ENCODE measurements at places on chromosomes 3 and 15.
A peak's percentile ranks its signal among the peaks of the same experiment; 100 is the strongest.

GRCh38 chr3:190183121-190183520, 62.4 kb upstream of the P3H2 start:
- no peaks in the 10 kb centered on the region for H3K4me1 ChIP-seq
- H3K27ac ChIP-seq, result no peak overlapping the region
- DNase-seq, result no peak
- no peaks in the 10 kb centered on the region for H3K27me3 ChIP-seq
- H3K36me3 ChIP-seq, result no peaks in the 10 kb centered on the region

DNA sequence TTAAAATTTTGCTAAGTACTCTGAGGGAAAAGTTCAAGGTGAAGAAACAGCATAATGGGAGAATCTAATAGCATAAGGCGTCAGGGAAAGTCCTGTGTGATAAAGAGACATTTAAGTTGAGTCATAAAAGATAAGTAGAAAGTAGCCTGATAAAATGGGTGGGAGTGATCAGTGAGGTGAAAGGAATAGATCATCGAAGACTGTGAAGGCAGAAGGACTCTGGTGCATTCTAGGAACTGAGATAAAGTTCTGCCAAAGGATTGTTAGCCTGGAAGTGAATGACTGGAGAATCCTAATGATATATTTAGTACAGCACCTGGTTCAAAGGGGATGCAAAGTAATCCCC, 149.9 kb downstream of the CFAP20DC start:
- H3K36me3 ChIP-seq, result no peaks in the 10 kb centered on the region
- no peaks in the 10 kb centered on the region for H3K4me1 ChIP-seq
- no peaks in the 10 kb centered on the region for H3K27me3 ChIP-seq
- no peak for DNase-seq
- no peak overlapping the region for H3K4me3 ChIP-seq
- no peak overlapping the region for H3K27ac ChIP-seq

- H3K27ac ChIP-seq, result no peak overlapping the region
- no peaks in the 10 kb centered on the region for H3K4me1 ChIP-seq
- DNase-seq, result no peak
- no peaks in the 10 kb centered on the region for H3K27me3 ChIP-seq
Observed at GRCh38 chr3:103705641-103706040, 1270.8 kb downstream of the ZPLD1 start.

DNA sequence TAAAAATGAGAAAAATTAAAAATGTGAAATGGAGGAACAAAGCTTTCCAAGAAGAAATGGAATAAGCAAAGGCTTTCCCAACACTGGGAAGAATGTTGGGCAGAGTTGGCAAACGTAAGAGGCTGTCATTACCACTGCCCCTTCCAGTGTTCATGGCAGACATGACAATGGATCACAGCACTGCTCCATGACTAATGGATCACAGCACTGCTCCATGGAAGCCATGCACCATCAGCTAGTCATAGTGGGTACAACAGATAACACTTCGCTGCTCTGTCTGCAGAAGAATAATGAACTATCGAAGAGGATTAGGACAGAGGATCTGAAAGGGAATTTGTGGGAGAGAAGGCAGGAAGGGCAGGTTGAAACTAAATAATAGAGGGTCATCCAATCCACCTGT, 5.0 kb downstream of the CAV3 start:
- H3K27ac ChIP-seq, result no peak overlapping the region
- no peak overlapping the region for H3K4me3 ChIP-seq
- no peaks in the 10 kb centered on the region for H3K4me1 ChIP-seq
- H3K27me3 ChIP-seq, result no peaks in the 10 kb centered on the region
- no peak for DNase-seq

DNA sequence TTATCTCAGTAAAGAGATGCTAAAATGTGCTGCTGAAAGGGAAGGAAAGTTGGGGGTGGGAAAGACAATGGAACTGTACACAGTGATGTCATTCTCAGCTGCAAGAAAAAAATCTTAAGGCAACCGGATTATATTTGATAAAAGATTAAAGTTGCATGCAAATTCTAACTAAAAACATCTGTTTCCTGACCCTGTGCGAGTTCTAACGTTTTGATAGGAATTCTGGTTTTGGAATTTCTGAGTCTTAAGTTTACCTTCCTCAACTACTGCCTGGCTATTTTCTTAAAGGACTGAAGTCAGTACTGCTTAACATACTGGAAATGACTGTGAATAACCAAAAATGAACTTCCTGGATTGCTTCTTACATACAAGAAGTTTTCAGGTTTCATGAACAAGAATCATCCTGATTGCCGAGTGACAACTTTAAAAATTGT, 115.5 kb downstream of the SLC25A26 start:
- H3K4me3 ChIP-seq, result no peak overlapping the region
- no peak overlapping the region for H3K27ac ChIP-seq
- H3K27me3 ChIP-seq, result no peaks in the 10 kb centered on the region
- no peaks in the 10 kb centered on the region for H3K4me1 ChIP-seq
- no peaks in the 10 kb centered on the region for H3K36me3 ChIP-seq

DNA sequence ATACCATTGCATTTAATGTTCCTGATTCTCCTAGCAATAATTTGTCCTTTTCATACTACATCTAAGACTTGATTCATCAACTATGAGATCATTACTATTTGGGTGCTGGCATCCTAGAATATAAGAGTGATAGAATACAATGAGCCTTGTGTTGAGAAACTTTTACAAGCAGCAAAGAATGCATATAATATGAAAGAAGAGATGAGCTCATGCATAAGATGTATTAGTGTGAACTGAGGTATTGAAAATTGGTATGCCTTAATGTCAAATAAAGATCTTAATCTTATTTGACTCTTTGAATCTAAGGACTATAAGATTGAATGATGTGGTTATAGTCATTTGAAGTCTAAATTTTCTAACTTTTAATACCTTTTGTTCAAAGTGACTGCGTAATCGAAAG, 220.0 kb upstream of the ARHGEF26 start:
- no peak overlapping the region for H3K27ac ChIP-seq
- no peak for DNase-seq
- H3K4me1 ChIP-seq, result no peaks in the 10 kb centered on the region
- H3K36me3 ChIP-seq, result no peaks in the 10 kb centered on the region
- no peak overlapping the region for H3K4me3 ChIP-seq
- H3K27me3 ChIP-seq, result no peaks in the 10 kb centered on the region

GRCh38 chr3:43932921-43933320, 242.2 kb downstream of the ABHD5 start:
- no peak overlapping the region for H3K4me3 ChIP-seq
- DNase-seq, result no peak
- no peaks in the 10 kb centered on the region for H3K27me3 ChIP-seq
- H3K27ac ChIP-seq, result no peak overlapping the region
- no peaks in the 10 kb centered on the region for H3K36me3 ChIP-seq

DNA sequence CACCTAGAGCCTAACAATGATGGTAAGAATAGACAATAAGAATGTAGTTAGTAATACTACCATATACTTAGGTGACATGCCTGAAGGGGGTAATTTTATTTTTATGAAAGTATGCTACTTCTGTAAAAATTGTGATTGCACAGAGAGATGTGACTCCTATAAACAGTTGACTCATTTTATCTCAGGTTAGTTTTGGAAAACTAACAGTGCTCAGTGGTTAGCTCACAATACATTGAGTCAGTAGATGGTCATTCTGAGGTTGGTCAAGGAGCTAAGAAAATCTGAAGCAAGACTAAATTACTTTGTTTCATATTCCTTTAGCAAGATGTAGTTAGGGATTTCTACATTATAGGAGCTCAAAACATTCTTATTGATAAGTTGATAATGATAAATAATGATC, 271.0 kb downstream of the EDEM1 start:
- DNase-seq, result no peak
- no peaks in the 10 kb centered on the region for H3K27me3 ChIP-seq

GRCh38 chr3:117628823-117629291, 919.3 kb downstream of the TUSC7 start:
- H3K36me3 ChIP-seq, result no peaks in the 10 kb centered on the region
- peak; percentile 32 for DNase-seq
- peaks cover 5% of the 10 kb centered on the region for H3K4me1 ChIP-seq
- no peak overlapping the region for H3K27ac ChIP-seq
- H3K4me3 ChIP-seq, result no peak overlapping the region
- H3K27me3 ChIP-seq, result no peaks in the 10 kb centered on the region

GRCh38 chr3:13880811-13881156, 913 bp upstream of the WNT7A start:
- peaks cover 83% of the 10 kb centered on the region for H3K27me3 ChIP-seq
- no peak for DNase-seq
- no peak overlapping the region for H3K4me3 ChIP-seq
- peaks cover 13% of the 10 kb centered on the region for H3K4me1 ChIP-seq
- no peaks in the 10 kb centered on the region for H3K36me3 ChIP-seq
- no peak overlapping the region for H3K27ac ChIP-seq

GRCh38 chr3:196650740-196651311, 11.3 kb downstream of the NRROS start:
- peak overlapping the region; percentile 42 for H3K27ac ChIP-seq
- H3K36me3 ChIP-seq, result no peaks in the 10 kb centered on the region
- no peaks in the 10 kb centered on the region for H3K27me3 ChIP-seq
- DNase-seq, result no peak

DNA sequence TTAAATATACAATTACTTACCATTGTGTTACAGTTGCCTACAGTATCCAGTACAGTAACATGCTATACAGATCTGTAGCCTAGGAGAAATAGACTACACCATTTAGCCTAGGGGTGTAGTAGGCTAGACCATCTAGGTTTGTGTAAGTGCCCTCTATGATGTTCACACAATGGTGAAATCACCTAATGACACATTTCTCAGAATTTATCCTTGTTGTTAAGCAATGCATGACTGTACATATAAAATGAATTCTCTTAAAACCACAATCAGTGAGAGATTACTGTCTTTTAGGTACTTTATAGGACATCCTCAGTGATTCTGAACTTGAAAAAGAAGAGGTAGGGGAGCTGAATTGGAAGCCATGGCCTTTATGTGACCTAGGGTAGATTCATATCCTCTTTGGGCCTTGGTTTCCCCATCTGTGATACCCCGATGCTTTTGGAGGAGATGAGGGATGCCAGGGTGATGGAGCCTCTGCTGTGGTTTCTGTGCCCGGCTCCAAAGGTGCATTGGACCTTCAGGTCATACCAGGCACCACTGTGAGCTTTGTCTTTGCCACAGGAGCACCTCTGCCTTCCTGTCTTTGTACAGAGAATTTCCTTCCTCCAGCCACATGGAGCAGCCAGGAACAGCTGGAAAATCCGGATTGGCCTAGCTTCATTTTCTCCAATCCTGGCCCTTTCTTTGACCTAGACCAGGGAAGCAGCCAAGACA, 51.9 kb upstream of the FLNB start:
- DNase-seq, result no peak
- peaks cover 5% of the 10 kb centered on the region for H3K4me1 ChIP-seq
- no peaks in the 10 kb centered on the region for H3K36me3 ChIP-seq
- no peak overlapping the region for H3K4me3 ChIP-seq

- no peak overlapping the region for H3K27ac ChIP-seq
- DNase-seq, result no peak
- H3K4me1 ChIP-seq, result no peaks in the 10 kb centered on the region
- no peaks in the 10 kb centered on the region for H3K27me3 ChIP-seq
- H3K4me3 ChIP-seq, result no peak overlapping the region
- no peaks in the 10 kb centered on the region for H3K36me3 ChIP-seq
Observed at GRCh38 chr3:137854533-137855261, 90.6 kb downstream of the SOX14 start.

DNA sequence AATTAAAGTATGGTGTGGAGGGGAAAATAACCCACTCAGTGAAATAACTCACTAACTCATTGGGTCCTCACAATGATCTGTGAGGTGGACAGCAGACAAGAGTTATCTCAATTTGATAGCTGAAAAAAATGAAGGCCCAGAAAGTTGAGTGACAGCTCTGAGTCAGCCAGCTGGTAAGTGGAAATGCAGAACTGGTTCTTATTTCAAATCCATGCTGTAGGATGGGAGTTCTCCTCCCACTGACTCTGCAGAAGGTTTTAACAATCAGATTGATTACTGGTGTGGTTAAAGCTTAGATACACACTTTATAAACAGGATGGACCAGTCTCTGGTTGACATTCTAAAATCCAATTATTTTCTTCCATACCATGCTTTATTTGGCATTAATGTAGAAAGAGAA, 87.0 kb upstream of the LMOD3 start:
- H3K27ac ChIP-seq, result no peak overlapping the region
- H3K36me3 ChIP-seq, result no peaks in the 10 kb centered on the region
- H3K4me1 ChIP-seq, result no peaks in the 10 kb centered on the region

DNA sequence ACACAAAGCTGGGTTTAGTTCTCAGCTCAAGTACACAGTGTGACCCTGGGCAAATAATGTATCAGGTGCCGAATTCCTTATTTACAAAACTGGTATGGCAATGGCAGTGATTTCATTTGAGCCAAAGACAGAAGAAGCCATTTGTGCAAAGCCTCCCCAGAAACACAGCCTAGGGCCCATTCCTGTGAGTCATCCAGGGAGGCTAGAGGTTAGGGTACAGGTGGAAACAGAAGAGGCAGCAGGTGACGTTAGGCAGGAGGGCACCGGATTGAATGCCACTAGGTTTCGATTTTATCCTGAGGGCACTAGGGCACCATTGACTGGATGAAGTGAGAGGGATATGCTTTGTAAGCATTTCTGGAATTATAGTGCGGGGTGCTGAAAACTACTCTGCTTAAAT, 766.9 kb upstream of the NR2F2 start:
- no peak overlapping the region for H3K4me3 ChIP-seq
- H3K27me3 ChIP-seq, result no peaks in the 10 kb centered on the region
- no peak overlapping the region for H3K27ac ChIP-seq
- no peaks in the 10 kb centered on the region for H3K36me3 ChIP-seq

DNA sequence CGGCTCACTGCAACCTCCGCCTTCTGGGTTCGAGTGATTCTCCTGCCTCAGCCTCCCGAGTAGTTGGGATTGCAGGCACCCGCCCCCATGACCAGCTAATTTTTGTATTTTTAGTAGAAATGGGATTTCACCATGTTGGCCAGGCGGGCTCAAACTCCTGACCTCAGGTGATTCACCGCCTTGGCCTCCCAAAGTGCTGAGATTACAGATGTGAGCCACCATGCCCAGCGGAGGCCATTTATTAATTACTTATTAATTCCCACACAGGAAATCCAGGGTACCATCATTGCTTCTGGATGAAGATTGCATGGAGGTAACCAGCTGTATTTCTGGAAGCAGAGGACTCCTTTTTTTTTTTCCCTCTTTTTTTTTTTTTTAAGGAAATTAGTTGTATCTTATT, 37.8 kb downstream of the MAP4 start:
- H3K27me3 ChIP-seq, result no peaks in the 10 kb centered on the region
- no peaks in the 10 kb centered on the region for H3K36me3 ChIP-seq
- no peak overlapping the region for H3K27ac ChIP-seq
- no peaks in the 10 kb centered on the region for H3K4me1 ChIP-seq
- DNase-seq, result no peak

DNA sequence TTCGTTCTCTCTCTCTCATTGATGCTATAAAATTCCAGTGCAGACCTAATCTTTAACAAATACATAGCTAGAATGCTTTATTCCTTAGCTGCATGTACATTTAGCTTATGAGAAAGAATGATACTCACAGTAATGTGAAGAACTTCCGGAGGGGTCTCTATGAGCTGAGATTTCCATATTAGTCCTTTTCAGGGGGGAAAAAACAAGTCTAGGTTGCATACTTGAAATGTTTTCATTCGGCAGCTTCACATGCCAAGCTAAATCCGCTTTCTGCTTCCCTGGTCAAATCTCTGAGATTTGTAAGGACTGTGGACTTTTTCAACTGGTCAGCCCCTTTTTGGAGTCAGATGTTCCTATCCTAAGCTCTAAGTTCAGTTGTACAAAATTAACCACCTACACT, 111.5 kb upstream of the COL8A1 start:
- no peaks in the 10 kb centered on the region for H3K27me3 ChIP-seq
- no peak for DNase-seq
- H3K4me3 ChIP-seq, result no peak overlapping the region
- H3K4me1 ChIP-seq, result no peaks in the 10 kb centered on the region
- H3K36me3 ChIP-seq, result no peaks in the 10 kb centered on the region

- peak overlapping the region; percentile 20 for H3K27ac ChIP-seq
- no peaks in the 10 kb centered on the region for H3K27me3 ChIP-seq
- no peaks in the 10 kb centered on the region for H3K4me1 ChIP-seq
Observed at GRCh38 chr15:47724346-47724745, 7.0 kb downstream of the SEMA6D start.

Data from breast epithelium (tissue), 4 donors.